Ovary (tissue), 10 donors: ENCODE measurements at places on chromosomes 5 and 9. TPM values are rescaled to one million over a fixed set of nuclear protein-coding genes. Genes with fewer than 3 reads are reported as not detected.

IFNA13 gene
- total RNA-seq = not detected

PCDHB3 gene
- 2.5 TPM for total RNA-seq

OTP gene
- not detected for total RNA-seq

SLU7 gene
- total RNA-seq = 25.8 TPM

PHYHD1 gene
- total RNA-seq = 63.9 TPM

TMEM174 gene
- total RNA-seq = not detected

RELL2 gene
- total RNA-seq = 3.0 TPM

DRD1 gene
- 0.15 TPM for total RNA-seq

SLC46A2 gene
- 0.95 TPM for total RNA-seq

GLRA1 gene
- total RNA-seq = not detected

EGR1 gene
- total RNA-seq = 206 TPM

DCTN3 gene
- 98.8 TPM for total RNA-seq

SFXN1 gene
- 33.8 TPM for total RNA-seq

TAF11L5 gene
- not detected for total RNA-seq

HMGXB3 gene
- 32.1 TPM for total RNA-seq
